ENCODE measurements at places on chromosomes 1 and 21.

DNA sequence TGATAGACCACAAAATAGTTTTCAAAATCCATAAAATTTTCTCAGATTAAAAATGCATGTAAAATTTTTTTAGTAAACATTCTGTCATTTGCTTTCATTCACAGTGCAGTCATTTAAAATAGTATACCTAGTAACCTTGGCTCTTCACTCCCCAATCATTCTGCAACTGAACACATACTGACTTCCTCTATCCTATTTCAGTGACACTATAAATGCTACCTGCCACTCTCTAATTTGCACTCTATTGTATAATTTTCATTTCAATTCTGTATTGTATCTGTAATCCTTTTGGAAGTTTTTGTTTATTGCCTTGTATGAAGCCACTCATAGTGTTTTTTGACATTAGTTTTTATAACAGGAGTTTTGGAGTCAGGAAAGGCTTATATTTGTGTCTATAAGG lies 1029.1 kb upstream of the NCAM2 start:
- H3K4me3 ChIP-seq = no peak overlapping the region
- DNase-seq = no peak

- peak overlapping the region; percentile 72 for H3K27ac ChIP-seq
- H3K4me3 ChIP-seq = peak overlapping the region; percentile 79
- H3K36me3 ChIP-seq = peaks cover 14% of the 10 kb centered on the region
- peaks cover 19% of the 10 kb centered on the region for H3K27me3 ChIP-seq
- no peak for DNase-seq
Measured at GRCh38 chr21:43717967-43718871, 710 bp upstream of the PDXK start.

DNA sequence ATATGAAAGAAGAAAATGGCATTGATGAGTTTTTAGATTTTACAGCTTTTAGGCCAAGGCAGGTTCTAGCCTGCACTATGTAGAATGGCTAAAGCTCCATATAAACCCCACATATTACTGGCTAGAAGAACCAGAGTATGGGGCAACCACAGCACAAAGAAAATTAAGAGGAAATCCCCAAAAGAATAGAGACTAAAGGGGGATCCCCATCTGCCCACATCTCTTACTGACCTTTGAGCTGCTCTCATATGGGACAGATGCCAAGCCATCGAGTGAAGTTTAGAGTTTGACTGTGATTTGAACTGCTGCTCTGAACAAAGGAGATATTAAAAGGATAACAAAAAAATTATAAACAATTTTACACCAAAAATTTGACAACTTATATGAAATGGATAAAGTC lies 102.2 kb upstream of the HAO2 start:
- H3K4me3 ChIP-seq = no peak overlapping the region
- H3K27ac ChIP-seq = no peak overlapping the region
- no peaks in the 10 kb centered on the region for H3K4me1 ChIP-seq
- no peak for DNase-seq
- H3K27me3 ChIP-seq = peaks cover 12% of the 10 kb centered on the region
- no peaks in the 10 kb centered on the region for H3K36me3 ChIP-seq

DNA sequence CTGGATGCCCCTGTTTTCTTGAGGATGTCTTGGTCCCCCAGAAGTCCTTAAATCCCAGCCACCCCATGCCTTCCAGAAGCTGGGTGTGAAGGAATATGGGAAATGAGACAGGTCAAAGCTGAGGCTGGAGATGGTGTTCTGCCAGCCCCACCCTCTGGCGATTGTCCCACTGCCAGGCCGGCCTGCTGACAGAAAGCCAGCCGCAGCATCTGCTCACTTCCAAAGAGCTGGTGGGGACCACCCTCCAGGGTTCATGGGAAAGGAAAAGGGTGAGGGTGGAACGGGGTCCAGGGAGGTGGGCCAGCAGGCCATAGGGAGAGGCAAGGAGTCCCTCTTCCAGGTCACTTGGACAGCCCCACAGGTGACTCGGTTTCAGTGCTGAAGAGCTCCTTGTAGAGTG lies 1.9 kb upstream of the LINGO4 start:
- no peak overlapping the region for H3K4me3 ChIP-seq
- no peaks in the 10 kb centered on the region for H3K4me1 ChIP-seq
- H3K27ac ChIP-seq = no peak overlapping the region
- peaks cover 19% of the 10 kb centered on the region for H3K27me3 ChIP-seq
- H3K36me3 ChIP-seq = no peaks in the 10 kb centered on the region
- no peak for DNase-seq

DNA sequence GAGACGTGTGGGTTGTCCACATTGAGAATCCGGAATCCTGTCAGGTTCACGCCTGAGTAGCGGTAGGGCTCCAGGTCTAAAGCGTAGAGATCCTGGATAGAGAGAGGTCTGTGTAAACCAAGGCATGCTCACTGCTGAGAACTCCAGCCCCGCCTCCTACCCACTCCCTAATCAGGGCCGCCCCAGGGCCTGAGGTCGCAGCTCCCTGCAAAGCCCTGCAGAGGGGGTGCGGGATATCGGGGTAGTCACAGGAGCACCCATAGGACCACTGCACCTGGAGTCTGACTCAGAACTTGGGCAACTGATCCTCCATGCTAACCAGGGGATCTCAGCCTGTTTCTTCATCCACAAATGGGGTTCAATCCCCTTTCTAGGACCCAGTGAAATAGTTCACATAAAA lies 174.4 kb downstream of the GRIK3 start:
- H3K27ac ChIP-seq = no peak overlapping the region
- H3K4me1 ChIP-seq = no peaks in the 10 kb centered on the region
- peaks cover 6% of the 10 kb centered on the region for H3K27me3 ChIP-seq
- no peaks in the 10 kb centered on the region for H3K36me3 ChIP-seq
- DNase-seq = no peak
- H3K4me3 ChIP-seq = no peak overlapping the region

GRCh38 chr1:30745156-30745833 lies 12.3 kb downstream of the LAPTM5 start:
- peak overlapping the region; percentile 89 for H3K27ac ChIP-seq
- no peaks in the 10 kb centered on the region for H3K27me3 ChIP-seq
- peaks cover 99% of the 10 kb centered on the region for H3K4me1 ChIP-seq
- peaks cover 78% of the 10 kb centered on the region for H3K36me3 ChIP-seq
- no peak for DNase-seq
- H3K4me3 ChIP-seq = peak overlapping the region; percentile 65

- no peaks in the 10 kb centered on the region for H3K4me1 ChIP-seq
- no peak overlapping the region for H3K4me3 ChIP-seq
- peaks cover 25% of the 10 kb centered on the region for H3K36me3 ChIP-seq
- no peaks in the 10 kb centered on the region for H3K27me3 ChIP-seq
Measured at GRCh38 chr1:51851882-51852396, 26.6 kb downstream of the NRDC start.

DNA sequence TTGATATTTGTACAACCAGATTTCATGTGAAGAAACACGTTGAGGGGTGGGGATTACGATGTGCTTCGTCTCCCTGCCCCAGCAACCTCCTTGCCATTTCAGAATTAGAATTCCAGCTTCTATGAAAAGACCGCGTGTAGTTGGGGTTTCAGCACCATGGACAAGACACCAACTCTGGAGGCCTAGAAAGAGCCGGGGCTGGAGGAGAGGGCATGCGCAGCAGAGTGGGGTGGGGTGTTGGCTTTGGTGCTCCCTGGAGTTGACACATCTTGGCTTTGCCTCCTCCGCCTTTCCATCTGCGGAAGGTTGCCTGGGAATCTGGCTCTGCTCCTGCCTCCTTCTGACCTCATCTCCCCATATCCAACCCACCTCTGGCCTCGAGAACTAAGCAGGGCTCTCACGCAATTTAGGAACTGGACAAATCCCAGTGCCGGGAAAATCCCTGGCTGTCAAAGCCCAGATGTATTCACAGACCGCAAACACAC lies 11.8 kb downstream of the HTR6 start:
- no peaks in the 10 kb centered on the region for H3K36me3 ChIP-seq
- H3K4me3 ChIP-seq = no peak overlapping the region
- H3K27ac ChIP-seq = no peak overlapping the region
- H3K27me3 ChIP-seq = peaks cover 7% of the 10 kb centered on the region
- DNase-seq = peak; percentile 56
- H3K4me1 ChIP-seq = no peaks in the 10 kb centered on the region

DNA sequence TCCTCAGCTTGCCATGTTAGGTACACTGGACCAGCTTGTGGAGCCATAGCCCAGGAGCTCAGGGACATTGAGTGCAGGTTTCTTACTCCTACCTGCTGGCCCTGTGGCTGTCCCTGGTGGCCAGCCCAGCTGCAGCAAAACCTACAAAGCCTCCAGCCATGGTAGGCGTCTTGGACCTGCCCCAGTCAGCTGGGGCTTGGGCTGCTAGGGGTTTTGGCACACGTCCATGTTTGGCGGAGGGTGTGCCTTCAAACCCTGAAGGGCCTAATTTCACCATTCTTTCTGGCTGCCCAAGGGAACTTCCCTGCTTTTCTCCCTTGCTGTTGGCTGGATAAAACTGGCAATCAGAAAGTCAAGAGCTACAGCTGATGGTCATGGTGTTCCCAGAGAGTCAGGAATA lies 25.4 kb downstream of the HMGCS2 start:
- DNase-seq = no peak
- H3K4me1 ChIP-seq = peaks cover 17% of the 10 kb centered on the region
- H3K27ac ChIP-seq = no peak overlapping the region
- no peak overlapping the region for H3K4me3 ChIP-seq
- peaks cover 31% of the 10 kb centered on the region for H3K36me3 ChIP-seq

GRCh38 chr1:41358131-41359021 lies 2.9 kb upstream of the FOXO6 start:
- no peak for DNase-seq
- H3K27ac ChIP-seq = no peak overlapping the region
- peaks cover 26% of the 10 kb centered on the region for H3K27me3 ChIP-seq
- no peaks in the 10 kb centered on the region for H3K4me1 ChIP-seq
- H3K36me3 ChIP-seq = no peaks in the 10 kb centered on the region
- H3K4me3 ChIP-seq = no peak overlapping the region

GRCh38 chr1:42282024-42282579 lies 52.9 kb downstream of the FOXJ3 start:
- H3K4me3 ChIP-seq = no peak overlapping the region
- H3K27me3 ChIP-seq = no peaks in the 10 kb centered on the region
- peaks cover 4% of the 10 kb centered on the region for H3K36me3 ChIP-seq
- DNase-seq = no peak
- no peak overlapping the region for H3K27ac ChIP-seq
- peaks cover 8% of the 10 kb centered on the region for H3K4me1 ChIP-seq

GRCh38 chr1:211017075-211017718 lies 116.8 kb downstream of the KCNH1 start:
- no peak overlapping the region for H3K27ac ChIP-seq
- H3K36me3 ChIP-seq = no peaks in the 10 kb centered on the region
- peaks cover 9% of the 10 kb centered on the region for H3K27me3 ChIP-seq

DNA sequence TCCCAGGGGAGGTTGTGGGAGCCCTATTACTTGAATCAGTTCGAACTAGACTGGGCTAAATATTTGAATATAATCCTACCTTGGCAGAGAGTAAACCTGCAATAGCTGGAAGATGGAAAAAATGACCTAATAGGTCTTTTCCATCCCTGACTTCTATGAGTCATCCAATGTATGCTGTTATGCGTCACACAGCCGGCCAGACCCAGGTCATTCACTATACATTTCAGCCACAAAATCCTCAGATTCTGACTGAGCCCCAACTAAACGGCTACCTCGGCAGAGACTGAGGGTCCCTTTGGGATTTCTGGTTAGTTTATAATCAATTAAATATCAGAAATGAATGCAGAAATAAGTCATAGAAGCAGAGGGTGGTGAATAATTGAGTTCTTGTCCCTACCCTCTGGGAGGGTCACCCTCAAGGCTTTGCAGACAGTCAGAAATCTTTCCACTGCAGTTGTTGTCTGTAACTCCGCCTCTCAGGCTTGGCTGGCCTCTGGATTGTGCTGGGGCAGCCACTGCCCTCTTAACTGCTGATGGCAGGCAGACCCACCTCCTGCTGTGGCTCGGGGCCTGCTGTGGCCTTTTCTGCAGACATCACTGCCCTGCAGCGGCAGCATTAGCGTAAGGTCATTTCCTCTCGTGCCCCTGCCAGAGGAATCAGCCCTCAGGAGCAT lies 240.5 kb downstream of the TGFB2 start:
- no peaks in the 10 kb centered on the region for H3K4me1 ChIP-seq
- H3K36me3 ChIP-seq = no peaks in the 10 kb centered on the region
- H3K27ac ChIP-seq = no peak overlapping the region
- no peaks in the 10 kb centered on the region for H3K27me3 ChIP-seq
- no peak for DNase-seq

DNA sequence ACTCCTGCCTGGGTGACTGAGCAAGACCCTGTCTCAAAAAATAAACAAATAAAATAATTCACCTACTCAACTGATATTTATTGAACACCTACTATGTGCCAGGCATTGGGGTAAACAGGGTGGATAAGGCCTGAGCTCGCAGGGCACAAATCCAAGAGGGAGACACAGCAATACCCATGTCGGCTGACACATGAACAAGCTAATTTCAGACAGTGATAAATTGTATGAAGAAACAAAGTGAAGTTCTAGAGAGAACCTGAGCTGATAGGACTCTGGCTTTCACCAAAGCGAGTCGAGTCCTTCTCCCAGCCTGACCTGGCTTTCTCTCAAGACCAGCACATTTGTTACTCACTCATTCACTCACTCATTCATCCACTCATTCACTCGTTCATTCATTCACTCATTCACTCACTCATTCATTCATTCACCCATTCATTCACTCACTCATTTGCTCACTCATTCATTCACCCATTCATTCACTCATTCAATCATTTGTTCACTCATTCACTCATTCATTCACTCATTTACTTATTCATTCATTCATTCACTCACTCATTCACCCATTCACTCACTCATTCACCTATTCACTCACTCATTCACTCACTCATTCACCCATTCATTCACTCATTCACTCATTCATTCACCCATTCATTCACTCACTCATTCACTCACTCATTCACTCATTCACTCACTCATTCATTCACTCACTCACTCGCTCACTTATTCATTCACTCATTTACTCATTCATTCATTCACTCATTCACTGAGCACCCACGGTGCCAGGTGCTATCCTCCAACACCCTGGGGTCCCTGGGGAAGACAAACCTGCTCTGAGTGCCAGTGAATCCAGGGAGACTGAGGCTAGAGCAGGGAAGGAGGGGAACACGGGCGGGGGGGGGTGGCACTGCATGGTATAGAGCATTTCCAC lies 37.4 kb upstream of the CASZ1 start:
- peaks cover 37% of the 10 kb centered on the region for H3K27me3 ChIP-seq
- no peaks in the 10 kb centered on the region for H3K4me1 ChIP-seq
- H3K27ac ChIP-seq = no peak overlapping the region
- DNase-seq = no peak
- H3K4me3 ChIP-seq = no peak overlapping the region

GRCh38 chr1:47767741-47768100 lies 229.5 kb downstream of the TRABD2B start:
- H3K36me3 ChIP-seq = no peaks in the 10 kb centered on the region
- H3K27ac ChIP-seq = no peak overlapping the region
- no peak for DNase-seq
- no peaks in the 10 kb centered on the region for H3K4me1 ChIP-seq
- no peak overlapping the region for H3K4me3 ChIP-seq

- no peak overlapping the region for H3K27ac ChIP-seq
- no peaks in the 10 kb centered on the region for H3K36me3 ChIP-seq
- peaks cover 3% of the 10 kb centered on the region for H3K4me1 ChIP-seq
Measured at GRCh38 chr1:205567716-205568115, 63.2 kb downstream of the CDK18 start.

All from activated CD8-positive, alpha-beta T cell treated with anti-CD3 and anti-CD28 coated beads, Interleukin-2, amount 10 ng/mL, durations not matched to agents 7 days and 5 days (primary cell).